ENCODE measurements at places on chromosomes 3 and 15.

DNA sequence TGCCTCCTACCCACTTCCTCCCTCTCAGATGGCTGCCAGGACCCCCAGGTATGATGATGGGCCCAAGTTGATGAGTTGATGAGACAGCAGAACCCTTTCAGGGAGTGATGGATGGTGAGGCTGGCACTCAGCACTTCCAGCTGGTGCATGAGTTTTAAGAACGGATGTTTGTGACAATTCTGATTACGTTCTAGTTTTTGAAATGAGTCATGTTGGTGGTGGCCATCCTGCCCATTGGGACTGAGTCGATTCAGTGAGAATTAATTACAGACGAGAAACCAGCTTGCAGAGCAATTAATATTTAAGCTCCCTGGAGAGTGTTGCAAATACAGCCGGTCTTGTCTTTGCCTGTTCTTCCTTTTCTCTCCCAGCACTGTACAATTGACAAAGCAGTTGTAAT, 56.9 kb upstream of the NR2C2 start:
- DNase-seq: no peak

GRCh38 chr3:188916934-188917401, 254.8 kb upstream of the TPRG1 start:
- DNase-seq: no peak

GRCh38 chr15:78828920-78829319, 17.7 kb upstream of the ADAMTS7 start:
- no peak for DNase-seq

- DNase-seq: no peak
These were observed 135.0 kb downstream of the TJP1 start for GRCh38 chr15:29687204-29687815.

DNA sequence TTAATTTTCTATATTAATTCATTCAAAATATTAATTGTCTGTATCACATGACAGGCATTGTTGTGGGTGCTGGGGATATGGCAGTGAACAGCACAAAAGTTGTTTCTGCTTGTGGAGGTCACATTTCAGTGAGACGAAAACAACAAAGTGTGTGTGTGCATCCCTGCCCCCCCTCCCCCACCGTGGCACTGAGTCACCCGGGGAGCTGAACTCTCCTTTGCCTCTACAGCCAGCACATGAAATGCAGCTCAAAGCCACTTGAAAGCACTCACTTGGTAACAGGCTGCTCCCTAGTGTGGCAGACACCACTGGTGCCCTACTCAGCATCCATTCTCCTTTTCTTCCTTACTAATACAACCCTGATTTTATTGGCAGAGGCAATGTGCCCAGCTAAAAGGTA, 16.9 kb upstream of the SCAMP5 start:
- DNase-seq: no peak

- no peak for DNase-seq
These were observed 1122.0 kb upstream of the ALCAM start for GRCh38 chr3:104244680-104245220.

DNA sequence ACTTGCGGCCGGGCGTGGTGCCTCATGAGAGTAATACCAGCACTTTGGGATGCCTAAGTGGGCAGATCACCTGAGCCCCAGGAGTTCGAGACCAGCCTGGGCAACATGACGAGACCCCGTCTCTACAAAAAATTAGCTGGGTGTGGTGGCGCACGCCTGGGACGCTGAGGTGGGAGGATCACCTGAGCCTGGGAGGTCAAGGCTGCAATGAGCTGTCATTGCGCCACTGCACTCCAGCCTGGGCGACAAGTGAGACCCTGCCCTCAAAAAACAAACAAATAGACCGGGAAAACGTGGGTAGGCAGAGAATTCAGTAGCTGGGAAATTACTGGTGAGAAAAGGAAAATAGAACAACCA, 667 bp downstream of the UMPS start:
- DNase-seq: no peak

DNA sequence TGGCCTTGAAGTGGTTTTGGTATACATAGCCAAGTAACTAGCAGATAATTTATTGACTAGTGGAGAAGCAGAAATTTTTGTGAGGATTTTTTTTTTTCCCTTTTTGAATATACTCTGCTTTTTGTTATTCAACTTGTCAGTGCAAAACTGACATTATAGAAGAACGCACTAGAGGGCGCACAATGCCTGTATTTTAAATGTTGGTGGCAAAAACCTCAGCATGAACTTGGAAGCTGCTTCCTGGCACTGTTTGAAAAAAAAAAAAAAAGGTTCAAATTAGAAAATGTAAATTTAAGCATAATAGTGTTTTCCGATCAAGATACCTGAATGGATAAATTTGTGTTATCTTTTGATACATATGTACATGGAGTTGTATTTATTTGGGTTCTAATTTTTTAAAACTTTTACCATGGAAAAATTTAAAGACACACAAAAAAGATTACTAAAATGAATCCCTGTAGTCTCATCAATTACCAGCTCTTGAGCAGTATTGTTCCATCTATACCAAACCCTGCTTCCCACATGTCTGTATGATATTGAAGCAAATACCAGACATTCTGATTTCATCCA, 56.0 kb downstream of the SLC25A26 start:
- peak; percentile 17 for DNase-seq

DNA sequence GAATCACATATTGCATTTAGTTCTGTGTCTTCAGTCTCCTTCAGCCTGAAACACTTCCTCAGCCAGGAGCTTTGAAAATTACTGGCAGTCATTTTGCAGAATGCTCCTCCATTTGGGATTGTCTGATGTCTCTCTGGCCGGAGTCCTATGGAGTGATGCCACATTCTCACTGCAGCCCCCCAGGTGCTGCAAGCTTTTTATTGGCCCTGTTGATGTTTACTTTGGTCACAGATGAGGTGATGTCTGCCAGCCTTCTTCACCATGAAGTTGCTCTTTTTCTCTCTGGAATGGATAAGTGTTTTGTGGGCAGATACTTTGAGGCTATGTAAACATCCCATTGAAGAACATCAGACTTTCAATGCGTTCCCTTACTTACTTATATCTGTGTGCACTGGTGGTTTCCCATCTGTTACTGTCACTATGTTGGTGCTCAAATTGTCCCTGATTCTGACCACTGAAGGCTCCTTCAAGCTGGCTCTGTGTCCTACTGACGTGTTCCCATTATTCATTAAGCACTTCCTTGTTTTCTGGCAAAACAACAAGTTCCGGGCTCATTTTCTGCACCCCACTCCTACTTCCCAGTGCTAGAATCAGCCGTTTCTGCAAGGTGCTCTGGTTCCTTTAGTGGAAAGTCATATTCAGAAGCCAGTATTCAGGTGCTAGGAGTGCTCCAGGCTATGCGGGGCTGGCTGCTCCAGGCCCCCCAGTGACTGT, 1.4 kb upstream of the CLEC3B start:
- DNase-seq: no peak

DNA sequence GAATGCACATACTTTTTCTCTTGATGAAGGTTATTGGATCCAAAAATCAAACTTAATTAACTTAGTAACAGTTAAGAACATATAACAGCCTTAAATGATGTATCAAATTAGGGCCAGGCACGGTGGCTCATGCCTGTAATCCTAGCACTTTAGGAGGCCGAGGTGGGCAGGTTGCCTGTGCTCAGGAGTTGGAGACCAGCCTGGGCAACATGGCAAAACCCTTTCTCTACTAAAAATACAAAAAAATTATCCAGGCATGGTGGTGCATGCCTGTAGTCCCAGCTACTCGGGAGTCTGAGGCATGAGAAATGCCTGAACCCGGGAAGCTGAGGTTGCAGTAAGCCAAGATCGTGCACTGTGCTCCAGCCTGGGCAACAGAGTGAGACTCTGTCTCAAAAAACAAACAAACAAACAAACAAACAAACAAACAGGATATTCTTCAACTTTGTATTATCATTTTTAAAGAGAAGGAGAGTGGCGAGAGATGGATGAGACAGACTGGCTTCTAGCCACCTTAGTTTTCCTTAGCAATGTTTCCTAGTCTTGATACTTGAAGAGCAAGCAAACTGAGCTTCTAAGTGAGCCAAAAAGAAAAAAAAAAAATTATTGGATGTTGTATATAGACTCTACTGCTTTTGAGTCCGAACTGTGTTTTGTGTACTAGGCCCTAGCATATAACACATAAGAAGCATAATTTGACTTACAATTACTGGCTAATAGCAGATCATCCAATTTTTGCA, 13.8 kb downstream of the SPRED1 start:
- no peak for DNase-seq

DNA sequence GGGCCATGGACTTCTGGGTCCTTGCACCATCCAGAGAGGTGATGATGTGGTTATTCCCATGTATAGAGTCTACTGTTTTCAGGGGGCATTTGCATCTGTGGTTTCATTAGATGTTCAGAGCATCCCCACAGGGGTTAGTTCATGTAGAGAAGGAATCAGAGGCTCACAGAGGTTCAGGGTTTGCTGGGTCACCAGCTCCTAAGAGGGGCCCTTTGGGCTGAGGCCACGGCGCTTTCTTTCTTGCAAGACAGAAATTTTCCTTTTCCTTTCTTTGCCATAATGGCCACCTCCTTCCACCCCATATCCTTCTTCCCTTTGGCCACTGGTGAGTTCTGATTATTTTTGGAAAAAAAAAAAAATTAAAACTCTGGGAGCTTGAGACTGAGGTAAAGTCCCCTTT, 62.3 kb downstream of the APBA2 start:
- no peak for DNase-seq
